ENCODE measurements at places on chromosomes 7 and 10.

DNA sequence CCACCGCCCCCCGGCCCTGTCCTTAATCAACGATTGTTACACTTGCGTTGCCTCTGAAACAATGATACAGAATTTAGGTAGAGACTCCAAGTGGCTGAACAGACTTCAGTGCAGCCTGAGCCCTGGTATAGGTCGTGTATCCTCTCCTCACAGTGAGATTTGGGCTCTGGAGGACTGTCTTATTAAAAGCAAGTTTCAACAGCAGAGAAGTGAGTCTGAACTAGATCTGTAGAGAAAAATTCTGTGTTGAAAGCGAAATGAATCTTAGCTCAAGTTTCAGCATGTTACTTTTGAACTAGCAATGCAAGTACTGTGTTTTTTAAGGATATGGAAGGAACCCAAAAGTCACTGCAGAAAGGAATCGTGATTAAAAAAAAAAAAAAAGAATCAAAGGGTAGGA lies 103.1 kb downstream of the HOXA1 start:
- no peak for DNase-seq

GRCh38 chr10:88651101-88651551 lies 13.1 kb upstream of the LIPF start:
- peak; percentile 6 for DNase-seq

DNA sequence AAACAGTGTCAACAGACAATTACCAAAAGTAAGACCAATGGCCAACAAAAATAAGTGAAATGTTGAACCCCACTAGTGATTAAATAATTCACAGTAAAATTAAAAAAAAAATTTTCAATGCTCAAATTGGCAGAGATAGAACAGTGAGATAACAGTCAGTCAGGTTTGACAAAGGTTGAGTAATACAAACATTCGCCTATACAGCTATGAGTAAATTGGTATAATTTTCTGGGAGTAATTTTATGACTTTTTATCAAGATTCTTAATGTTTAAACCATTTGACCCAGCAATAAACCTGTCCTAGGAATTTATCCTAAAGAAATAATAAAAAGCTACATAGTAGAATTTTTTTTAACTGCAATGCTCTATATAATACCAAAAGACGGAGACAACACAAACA lies 64.9 kb upstream of the SHH start:
- no peak for DNase-seq

DNA sequence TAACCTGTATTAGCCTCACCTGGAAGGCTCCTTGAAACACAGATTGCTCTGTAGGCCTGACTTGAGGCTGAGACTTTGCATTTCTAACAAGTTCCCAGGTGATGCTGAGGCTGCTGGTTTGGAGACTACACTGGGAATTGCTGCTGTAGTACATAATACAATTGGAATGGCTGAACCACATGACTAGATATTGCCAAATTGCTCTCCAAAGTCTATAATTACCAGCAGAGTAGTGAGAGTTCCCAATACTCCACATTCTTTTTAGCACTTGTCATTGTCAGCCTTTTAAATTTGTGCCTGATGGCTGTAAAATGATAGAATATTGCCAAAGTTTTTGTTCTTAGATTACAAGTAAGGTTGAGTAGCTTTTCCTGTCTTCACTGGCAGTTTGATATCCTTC lies 39.9 kb downstream of the PLEKHA8 start:
- DNase-seq: no peak

DNA sequence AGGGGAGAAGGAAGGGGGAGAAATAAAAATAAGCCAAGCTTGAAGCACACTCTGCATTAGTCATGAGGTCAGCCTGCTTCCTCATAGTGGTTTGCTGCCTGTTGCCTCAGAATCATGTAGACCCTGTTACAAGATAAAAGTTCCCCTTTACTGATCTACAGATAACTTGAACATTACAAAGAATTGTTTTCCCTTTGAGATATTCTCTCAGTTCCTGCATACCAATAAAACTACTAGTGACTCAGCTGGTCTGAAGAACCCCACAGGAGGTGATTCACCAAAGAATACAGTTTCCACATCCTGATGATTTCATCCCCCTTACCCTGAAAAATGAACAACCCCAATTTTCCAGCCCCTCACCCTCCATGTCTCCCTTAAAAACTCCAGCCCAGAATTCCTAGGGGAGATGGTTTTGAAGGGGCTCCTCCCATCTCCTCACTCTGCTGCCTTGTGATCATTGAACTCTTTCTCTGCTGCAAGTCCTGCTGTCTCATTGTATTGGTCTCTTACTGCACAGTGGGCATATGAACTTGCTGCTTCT lies 31.5 kb upstream of the NRP1 start:
- no peak for DNase-seq

GRCh38 chr7:55133630-55134358 lies 115.0 kb downstream of the EGFR start:
- DNase-seq: no peak

DNA sequence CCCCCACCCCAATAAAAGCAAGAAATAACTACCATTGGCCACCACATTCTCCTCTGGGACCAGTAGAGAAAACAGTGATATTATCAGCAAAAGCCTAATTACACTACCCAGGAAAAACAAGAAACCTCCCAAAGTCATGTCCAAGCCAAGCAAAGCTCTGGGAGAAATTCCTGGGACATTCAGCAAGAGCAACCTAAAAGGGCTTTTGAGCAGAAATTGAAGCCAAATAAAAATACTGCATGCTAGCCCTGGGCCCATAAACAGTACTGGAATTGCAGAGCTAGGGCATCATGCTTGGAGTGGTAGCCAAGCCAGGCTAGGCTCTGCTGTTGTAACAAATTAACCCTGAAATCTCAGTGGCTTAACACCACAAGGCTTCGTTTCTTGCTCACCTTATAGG lies 347.9 kb downstream of the LRMDA start:
- DNase-seq: no peak

DNA sequence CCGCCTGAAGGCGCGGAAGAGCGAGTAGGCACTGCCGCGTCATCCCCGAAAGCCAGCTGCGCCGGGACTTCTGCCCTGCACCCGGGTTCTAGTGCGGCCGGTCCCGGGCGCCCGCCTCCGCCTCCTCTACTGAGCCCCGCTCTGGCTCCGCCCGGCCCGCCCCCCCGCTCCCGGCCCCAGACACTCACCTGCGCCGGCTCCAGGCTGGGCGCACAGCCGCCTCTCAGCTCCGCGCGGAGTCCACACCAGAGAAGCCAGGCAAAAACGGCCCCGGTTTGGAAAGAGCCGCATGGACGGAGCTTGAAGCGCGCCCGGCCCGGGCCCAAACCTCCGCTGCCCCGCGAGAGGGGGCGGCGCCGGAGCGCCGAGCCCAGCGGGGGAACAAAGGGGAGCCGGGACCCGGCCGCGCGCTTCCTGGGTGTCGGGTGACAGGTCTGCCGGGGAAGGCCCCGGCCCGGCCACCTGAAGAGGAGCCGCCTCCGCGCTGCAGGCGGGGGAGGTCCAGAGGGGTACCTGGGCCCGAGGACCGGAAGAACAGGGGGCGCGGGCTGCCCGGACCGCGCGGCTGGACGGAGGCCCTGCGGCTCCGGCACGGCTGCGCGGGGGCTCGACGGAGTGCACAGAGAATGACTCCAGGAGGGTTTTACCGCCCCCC lies 168.2 kb downstream of the NRF1 start:
- DNase-seq: peak; percentile 35

- no peak for DNase-seq
Measured at GRCh38 chr10:13839430-13839990, 252.7 kb downstream of the PRPF18 start.

DNA sequence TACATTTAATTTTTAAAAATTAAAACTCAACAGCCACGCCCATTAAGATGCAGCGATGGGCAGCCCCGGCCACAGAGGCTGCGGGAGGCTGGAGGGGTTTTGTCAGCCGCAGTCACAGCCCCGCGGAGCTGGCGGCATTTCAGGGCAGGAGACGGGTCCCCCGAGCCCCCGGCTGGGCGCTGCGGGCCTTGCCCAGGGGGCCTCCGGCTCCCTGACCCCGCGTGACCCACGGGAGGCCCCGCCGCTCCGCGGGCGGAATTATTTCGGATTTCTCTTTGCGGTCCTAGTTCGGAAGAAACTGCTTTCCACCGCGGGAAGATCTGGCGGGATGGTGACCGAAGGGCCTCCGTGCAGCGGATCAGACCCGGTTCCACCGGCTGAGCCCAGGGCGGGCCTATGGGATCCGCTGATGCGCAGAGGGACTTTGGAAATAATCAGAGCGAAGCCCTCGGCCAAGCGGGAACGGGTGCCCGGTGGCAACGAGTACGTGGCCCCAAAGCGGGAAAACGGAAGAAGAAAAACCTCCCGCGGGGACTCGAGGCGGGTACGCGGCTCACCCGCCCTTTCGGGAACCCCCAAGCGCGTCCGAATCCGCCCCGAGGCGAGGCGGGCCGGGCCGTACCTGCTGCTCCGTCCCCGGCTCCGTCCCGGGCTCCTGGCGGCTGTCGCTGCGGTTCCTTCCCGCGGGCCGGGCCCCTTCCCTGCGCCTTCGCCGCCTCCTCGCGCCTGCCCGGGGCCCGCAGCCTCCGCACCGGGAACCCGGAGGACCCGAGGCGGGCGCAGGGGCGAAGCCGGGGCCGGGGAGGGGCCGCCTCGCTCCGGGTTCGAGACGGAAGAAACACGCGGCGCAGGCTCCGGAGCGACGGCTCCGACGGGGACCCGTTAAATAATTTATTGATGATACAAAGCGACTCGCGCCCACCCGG lies 1.7 kb downstream of the NKX6-2 start:
- no peak for DNase-seq

DNA sequence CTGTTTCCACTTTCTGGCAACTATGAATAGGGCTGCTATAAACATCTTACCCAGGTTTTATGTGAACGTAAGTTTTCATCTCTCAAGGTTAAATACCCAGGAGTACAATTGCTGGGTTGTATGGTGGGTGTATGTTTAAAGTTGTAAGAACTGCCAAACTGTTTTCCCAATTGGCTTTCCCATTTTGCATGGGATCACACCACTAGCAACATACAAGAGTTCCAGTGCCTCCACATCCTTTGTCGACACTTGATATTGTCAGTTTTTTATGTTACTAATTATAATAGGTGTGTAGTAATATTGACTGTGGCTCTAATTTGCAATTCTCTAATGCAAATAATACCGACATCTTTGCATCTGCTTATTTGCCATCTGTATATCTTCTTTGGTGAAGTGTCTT lies 82.9 kb downstream of the SFMBT2 start:
- DNase-seq: no peak

Data from erythroblast (primary cell).